ENCODE measurements at places on chromosomes 3 and 15.

DNA sequence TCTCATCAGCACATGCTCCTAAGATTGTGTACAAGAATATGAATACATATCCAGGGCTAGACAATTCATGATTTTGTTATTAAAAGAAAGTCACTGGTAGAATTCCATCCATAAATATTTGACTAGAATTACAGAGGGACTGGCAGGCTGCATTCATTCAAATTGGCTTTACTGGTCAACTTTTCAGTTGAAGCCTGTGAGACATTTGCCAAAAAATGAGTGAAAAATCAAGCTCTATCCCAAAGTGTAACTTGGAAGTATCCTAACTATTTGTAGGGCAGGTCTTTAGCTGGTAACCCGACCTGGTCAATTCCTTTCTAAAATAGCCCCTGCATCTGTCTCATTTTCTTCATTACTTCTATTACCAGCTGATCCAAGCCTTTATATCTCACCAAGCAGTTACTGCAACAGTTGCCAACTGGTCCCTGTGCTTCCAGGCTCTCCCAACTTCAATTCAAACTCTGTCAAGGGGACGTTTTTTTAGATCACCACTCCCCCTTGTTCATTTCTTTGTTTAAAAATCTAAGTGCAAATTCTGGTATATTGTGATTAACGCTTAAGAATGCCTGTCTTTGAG lies 173.1 kb upstream of the TBL1XR1 start:
- DNase-seq: no peak

DNA sequence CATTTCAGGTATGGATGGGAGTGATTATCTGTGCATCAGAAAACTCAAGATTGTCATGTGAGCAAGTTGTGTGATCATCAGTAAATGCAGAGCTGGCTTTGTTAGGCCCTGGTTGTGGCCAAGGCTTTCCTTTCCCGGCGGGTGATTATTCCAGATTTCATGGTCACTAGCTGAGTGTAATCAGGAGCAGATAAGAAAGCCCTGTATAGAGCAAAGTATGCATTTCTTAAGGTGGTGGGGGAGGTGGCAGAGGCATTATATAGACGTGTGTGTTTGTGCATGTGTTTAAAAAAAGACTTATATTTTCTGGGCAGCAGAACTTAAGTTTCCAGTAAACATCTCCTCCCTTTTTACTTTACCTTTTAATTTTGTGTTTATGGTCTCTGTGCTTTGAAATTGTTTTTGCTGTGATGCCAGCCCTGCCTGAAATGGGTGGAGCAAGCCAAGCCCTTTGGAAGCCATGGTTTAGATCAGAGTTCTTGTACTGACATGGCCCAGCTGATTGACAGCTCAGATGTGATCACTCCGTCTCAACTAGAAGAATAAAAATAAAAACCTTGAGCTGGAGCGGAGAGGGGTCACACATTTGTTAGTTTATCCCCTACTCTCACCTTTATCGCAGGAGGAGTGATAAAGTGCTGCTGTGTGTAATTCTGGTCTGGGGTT lies 22.2 kb downstream of the SMAD3 start:
- no peak for DNase-seq

DNA sequence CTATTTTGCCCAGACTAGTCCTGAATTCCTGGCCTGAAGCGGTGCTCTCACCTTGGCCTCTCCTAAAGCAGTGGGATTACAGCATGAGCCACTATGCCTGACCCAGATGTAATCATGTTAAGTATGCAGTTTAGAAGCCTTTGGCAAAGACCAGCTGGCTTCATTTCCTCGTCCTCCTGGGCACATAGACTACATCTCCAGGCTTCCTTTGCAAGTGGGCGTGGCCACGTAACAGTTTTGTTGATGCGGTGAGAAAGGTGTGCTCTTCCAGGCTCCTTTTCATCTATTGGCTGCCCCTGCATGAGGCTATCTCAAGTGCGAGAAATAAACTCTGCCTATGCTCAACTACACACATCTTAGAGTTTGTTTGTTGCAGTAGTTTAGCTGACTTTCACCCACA lies 13.0 kb downstream of the SV2B start:
- DNase-seq: no peak

- no peak for DNase-seq
These were observed 12.1 kb upstream of the DCLK3 start for GRCh38 chr3:36776436-36776835.

DNA sequence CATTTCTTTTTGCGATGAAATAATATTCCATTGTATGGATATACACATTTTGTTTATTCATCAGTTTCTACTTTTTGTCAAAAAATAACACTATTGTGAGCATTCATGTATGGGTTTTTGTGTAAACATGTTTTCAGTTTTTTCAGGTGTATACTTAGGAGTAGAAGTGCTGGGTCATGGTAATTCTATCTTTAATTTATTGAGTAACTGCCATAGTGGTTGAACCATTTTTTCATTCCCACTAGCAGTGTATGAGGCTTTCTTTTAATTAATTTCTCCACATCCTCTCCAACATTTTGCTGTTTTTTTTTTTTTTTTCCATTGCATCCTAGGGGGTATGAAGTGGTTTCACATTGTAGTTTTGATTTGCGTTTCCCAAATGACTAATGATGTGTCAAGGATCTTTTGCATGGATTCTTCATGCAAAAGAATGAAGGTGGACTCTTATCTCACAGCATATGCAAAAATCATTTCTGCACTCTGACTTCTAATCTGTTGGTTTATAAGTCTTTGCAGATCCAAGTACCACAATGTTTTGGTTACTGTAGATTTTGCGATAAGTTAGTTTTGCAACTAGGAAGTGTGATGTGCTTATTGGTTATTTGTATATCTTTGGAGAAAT lies 12.6 kb downstream of the ATP2C1 start:
- DNase-seq: no peak

All from dorsolateral prefrontal cortex (tissue), 122 donors.